Amniotic stem cell (primary cell): ENCODE measurements at places on chromosomes 16 and 17.

- no peak for DNase-seq
Observed at GRCh38 chr16:678209-678857, 1.9 kb upstream of the STUB1 start.

DNA sequence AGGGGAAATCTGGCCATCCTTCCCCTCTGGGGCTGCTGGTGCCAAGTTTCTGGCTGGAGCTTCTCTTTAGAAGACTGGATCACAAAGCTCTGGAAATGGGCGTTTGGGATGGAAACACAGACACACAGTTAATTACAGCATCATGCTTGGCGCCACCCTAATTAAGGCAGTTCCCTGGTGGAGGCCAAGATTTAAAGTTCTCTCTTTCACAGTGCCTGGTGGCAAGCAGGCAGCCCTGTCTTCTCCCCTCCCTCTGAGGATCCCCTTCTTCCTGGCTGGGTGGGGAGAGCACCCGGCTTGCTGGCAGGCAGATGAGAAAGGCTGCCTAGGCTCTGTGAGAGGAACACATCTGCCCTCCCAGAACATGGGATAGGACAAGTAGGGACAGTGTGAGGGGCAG, 59.0 kb upstream of the NKD1 start:
- DNase-seq = no peak

DNA sequence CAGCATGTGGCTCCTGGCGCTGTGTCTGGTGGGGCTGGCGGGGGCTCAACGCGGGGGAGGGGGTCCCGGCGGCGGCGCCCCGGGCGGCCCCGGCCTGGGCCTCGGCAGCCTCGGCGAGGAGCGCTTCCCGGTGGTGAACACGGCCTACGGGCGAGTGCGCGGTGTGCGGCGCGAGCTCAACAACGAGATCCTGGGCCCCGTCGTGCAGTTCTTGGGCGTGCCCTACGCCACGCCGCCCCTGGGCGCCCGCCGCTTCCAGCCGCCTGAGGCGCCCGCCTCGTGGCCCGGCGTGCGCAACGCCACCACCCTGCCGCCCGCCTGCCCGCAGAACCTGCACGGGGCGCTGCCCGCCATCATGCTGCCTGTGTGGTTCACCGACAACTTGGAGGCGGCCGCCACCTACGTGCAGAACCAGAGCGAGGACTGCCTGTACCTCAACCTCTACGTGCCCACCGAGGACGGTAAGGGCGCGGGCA, 645 bp downstream of the NLGN2 start:
- DNase-seq = no peak

GRCh38 chr17:35372846-35373533, 431 bp downstream of the SLFN11 start:
- DNase-seq = no peak

DNA sequence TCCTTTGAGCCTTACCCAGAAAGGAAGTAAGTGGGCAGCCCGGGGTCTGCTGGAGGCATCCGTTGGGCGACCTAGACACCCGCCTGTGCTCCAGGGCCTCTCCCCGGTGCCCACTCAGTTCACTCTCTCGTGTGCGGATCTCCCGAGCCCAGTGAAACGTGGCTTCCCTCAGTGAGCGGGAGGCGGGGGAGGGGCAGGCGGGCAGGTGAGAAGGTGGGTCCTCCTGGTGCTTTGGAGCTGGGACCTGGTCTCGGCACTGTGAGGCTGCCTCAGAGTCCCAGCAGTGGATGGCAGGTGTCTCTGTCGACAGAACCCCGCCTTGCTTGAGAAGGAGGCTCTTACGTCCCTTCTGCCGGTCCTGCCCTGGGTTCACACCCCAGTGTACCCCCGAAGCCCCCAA, 8.0 kb downstream of the ZNF276 start:
- DNase-seq = no peak
